Esophagus squamous epithelium (tissue), 5 donors: ENCODE measurements at places on chromosomes 16 and 17.

- no peak for DNase-seq
These were observed 72.6 kb upstream of the CDH5 start for GRCh38 chr16:66293932-66294331.

GRCh38 chr17:49021095-49021767, 24.0 kb downstream of the IGF2BP1 start:
- no peak for DNase-seq

GRCh38 chr17:57714665-57715180, 30.4 kb downstream of the CCDC182 start:
- no peak for DNase-seq

GRCh38 chr16:88926374-88926990, 50.5 kb downstream of the CBFA2T3 start:
- DNase-seq, result no peak

- no peak for DNase-seq
These were observed 6.5 kb upstream of the MTMR4 start for GRCh38 chr17:58520843-58521430.

DNA sequence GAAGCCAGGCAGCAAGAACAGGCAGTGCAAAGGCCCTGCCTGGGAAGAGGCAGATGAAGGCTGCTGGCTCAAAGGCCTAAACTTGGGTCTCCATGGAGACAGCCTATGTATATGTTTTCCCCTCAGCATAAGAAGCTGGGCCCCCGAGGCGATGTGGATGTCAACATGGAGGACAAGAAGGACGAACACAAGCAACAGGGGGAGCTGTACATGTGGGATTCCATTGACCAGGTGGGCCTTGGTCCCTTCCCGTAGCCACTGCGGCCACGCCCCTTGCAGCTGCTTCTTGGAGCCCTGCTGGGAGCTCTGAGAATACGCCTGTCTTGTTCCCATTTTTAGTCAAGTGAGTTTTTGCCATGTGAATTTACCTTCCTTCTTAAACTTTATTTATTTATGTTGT, 106.0 kb downstream of the SDR42E1 start:
- no peak for DNase-seq

GRCh38 chr17:27986805-27987684, 55.4 kb upstream of the NLK start:
- DNase-seq, result no peak

DNA sequence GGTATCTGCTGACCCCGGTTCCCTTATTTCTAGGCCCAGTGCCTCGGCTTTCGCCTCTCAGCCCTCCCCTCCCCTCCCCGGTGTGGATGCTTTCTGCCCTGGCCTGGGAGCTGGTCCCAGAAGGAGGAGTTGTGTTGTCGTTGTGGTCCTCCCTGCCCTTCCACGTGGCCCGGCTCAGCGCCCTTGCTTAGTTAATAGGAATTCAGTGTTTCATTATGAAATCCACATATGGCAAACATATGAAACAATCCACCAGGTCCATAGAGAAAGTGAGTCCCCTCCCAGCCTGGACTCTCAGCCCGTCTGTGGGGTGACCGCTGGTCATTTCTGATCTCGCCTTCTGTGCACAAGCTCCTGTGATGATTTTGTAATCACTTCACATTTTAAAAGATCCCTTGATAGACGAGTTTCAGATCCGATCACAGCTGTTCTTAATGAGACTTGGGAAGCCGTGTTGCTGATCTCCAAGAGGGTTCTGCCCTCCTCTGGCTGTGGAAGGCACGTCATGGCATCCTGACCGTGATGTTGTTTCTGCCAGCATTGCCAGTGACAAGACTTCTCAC, 112.1 kb downstream of the BANP start:
- no peak for DNase-seq

DNA sequence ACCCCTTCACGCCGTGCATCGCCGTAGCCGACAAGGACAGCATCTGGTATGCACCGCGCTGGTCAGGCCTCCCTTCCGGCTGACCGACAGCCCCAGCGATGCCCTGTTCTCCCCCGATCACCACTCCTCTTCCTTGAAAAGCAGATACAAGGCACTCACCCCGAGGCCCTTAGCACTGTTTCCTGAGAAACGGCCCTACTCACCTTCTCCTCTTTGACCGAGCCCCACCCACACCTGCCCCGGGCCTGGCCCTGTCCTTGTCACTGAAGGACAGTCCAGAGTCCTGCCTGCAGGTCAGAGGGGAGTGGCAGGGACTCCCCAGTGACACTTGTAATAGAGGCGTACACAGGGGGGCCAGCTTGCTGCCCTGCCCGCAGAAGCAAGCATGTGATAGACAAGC, 45.9 kb upstream of the CHMP6 start:
- no peak for DNase-seq

- DNase-seq, result no peak
These were observed 11.6 kb downstream of the IL34 start for GRCh38 chr16:70657956-70658355.

DNA sequence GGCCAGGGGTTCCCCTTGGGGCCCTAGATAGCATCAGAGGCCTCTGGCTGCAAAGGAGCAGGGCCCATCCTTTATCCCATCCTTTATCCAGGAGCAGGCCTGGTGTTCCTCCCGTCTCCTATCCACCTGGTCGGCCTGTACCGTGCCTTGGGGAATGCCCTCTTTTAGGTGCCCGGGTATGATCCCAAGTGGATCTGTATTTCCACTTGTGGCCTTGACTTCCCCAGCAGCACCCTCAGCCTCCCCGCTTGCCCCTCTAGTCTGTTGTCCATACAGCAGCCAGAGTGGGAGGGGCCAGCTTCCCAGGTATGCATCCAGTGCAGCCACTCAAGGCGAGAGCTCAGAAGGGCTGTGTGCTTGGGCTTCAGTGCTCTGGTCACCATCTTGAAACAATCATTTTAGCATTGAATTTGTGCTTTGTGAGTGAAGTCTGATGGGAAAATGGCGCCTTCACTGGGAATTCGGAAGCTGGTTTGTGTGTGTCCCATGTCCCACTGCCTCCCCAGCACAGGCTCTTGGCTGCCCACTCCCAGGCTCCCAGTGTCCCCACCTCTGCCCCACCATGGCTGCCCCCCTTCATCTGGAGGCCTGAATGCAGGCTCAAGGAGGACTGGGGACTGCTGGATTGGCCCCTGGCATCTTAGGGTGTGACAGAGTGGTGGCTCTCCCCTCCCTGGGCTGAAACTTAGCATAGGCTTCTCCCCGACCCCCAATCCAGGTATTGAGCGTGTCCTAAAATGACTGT, 3.3 kb upstream of the RNF112 start:
- no peak for DNase-seq

GRCh38 chr16:27495191-27495590, 54.5 kb downstream of the GTF3C1 start:
- no peak for DNase-seq

DNA sequence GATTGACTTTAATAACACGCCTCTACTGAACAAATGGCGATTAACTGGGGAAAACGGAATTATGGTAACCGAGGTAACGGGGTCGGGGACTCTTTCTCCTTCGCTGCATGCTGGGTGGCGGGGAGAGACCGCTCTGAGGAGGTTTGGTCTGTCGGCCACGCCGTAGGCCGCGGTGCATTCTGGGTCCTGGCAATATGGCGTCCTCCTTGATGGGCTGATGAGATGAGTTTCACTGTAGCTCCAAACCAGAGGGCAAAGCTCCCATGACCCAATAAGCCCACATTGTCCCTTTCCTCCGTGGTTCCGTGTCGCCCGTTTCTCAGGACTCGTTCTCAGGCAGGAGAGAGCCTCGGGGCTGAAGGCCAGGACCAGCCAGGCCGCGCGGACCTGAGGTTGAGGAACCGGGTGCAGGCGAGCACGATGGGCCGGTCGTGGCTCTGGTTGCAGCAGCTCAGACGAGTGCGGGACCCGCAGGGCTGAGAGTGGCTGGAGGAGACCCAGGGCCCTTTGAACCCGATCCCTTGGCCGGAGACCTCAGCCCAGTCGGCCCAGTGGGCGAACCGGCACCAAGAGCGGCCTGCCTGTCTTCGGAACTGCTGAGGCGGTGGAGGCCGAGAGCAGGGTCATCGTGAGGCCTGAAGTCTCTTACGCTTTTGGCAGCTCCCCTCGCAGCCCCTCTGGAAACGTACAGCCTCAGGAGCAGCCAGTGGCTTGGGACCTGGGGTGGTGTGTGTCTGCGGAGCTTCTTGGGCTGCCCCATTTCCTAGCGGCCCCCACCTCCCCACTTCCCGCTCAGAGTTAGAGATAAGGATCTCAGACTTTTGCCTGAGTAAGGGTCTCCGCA, at the start of gene RPTOR:
RPTOR (plus strand) TSS at position 184 of the 844 bp plus-strand sequence. CDS start 792 bp downstream, outside the sequence.
- DNase-seq, result peak; percentile 29

DNA sequence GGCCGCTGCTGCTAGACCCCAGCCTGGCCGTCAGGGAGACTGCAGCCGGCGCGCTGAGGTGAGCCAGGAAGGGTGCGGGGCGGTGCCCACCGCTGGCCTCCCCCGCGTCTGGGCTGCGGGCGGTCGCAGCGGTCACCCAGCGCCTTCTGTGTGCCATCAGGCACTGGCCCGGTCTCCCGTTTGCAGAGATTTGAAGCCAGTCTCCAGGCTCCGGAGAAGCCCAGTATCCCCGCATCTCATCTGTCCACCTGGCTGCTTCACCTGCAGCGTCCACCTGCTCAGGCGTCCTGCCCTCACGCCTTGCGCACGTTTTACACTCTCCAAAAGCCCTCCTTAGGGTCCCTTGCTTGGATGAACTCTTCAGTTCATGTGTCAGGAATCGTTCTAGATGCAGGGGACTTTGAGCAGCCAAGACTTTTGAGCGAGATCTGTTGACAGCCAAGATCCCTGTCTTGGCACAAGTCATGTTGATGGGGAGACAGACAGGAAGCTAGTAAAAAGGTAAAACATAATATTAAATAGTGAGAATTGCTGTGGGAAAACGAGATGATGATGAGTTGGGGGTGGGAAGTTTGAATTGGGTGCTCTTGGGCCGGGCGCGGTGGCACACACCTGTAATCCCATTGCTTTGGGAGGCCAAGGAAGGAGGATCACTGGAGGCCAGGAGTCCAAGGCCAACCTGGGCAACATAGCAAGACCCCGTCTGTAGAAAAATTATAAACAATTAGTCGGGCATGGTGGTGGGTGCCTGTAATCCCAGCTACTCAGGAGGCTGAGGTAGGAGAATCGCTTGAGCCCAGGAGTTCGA, 916 bp downstream of the HEATR3 start:
- no peak for DNase-seq

GRCh38 chr16:8204769-8205168, 385.5 kb downstream of the TMEM114 start:
- no peak for DNase-seq

- DNase-seq, result no peak
These were observed at the start of gene CCL22 for GRCh38 chr16:57358527-57359095. Gene CCL22 (plus strand): TSS chr16:57358783. CDS start chr16:57358817, 34 bp downstream.

DNA sequence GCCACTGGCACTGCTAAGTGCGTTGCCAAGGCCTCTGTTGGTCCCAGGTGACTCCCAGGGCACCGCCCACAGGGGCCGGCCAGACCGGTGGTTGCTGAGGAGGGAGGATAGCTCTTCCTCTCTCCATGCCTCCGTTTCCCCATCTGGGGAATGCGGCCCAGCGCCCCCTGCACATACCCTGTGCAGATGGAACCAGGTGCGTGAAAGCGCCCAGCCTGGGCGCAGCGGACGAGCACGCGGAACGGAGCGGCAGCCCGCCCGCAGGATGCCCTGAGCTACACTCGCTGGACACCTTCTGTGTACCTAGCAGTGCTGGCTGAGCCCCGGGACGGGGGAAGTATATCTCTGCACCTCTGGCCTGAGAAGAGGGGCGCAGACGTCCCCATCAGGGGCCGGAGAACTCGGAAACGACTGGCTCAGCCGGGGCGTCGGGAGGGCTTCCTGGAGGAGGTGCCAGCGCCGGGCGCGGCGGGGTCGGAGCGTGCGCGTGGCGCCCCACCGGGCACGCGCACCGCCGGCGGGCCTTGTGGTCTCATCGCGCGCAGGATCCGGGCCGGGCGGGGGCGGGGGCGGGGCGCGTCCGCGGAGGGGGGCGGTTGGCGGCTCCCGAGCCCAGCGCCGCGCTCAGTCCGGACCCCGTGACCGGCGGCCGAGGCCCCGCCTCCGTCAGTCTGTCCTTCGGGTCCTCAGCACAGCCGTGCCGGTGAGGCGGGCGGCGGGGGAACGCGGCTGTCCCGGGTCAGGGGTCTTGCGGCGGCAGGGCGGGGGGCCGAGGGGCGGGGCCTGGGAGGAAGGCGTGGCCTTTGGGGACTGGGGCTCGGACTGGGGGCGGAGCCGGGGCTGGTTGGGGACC, at the start of the genes CCDC78 and HAGHL:
CCDC78 (minus strand) TSS at position 6 of the 853 bp plus-strand sequence. CDS start 76 bp downstream, outside the sequence.
HAGHL (plus strand) TSS at position 669 of the 853 bp plus-strand sequence. CDS start 404 bp downstream, outside the sequence.
- DNase-seq, result no peak

DNA sequence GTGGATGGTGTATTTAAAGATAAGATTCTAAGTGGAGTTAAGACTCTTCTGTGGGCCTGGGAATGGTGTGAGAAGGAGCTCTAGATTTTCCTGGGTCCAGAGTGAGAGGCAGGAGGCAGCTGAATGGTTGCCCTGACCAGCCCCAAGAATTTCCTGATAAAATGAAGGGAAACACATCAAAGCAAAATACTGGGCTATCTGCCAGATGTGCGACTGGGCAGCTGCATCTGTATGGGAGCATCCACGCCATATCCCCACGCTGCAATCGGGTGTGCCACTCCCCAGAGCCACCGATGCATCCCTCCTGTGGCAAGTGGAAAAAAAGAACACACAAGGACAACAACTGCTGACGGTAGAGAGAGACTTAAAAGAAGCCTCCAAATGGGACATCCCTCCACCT, 84.3 kb upstream of the COX10 start:
- DNase-seq, result no peak

DNA sequence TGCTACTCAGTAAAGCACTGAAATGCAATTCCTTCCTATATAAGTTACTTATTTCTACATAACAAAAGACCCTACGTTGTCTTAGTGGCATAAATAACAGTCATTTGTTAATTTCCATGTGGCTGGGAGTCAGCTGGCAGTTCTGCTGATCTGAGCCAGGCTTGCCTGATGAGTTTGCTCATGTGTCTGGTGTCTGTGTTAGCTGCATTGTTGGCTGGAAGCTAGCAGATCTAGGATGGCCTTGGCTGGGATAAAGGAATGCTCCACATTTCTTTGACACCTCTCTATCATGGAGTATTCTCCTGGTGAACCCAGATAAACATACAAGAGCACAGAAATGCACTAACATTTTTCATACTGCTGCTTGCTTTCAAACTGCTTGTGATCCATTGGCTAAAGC, 264.4 kb upstream of the MON1B start:
- no peak for DNase-seq

- no peak for DNase-seq
These were observed 25.1 kb downstream of the CASKIN2 start for GRCh38 chr17:75490173-75490743.

GRCh38 chr17:21191698-21192097, 22.3 kb downstream of the TMEM11 start:
- DNase-seq, result no peak

GRCh38 chr16:84932681-84933080, 78.7 kb downstream of the ZDHHC7 start:
- no peak for DNase-seq
